ENCODE measurements at places on chromosomes 11 and 22. TPM values are rescaled to one million over a fixed set of nuclear protein-coding genes. Genes with fewer than 3 reads are reported as not detected.
A peak's percentile ranks its signal among the peaks of the same experiment; 100 is the strongest.

GRCh38 chr11:32312865-32313403 lies 122.4 kb downstream of the WT1 start:
- no peak for DNase-seq
- no peak overlapping the region for H3K4me3 ChIP-seq
- H3K27me3 ChIP-seq: peaks cover 11% of the 10 kb centered on the region
- no peaks in the 10 kb centered on the region for H3K36me3 ChIP-seq

DNA sequence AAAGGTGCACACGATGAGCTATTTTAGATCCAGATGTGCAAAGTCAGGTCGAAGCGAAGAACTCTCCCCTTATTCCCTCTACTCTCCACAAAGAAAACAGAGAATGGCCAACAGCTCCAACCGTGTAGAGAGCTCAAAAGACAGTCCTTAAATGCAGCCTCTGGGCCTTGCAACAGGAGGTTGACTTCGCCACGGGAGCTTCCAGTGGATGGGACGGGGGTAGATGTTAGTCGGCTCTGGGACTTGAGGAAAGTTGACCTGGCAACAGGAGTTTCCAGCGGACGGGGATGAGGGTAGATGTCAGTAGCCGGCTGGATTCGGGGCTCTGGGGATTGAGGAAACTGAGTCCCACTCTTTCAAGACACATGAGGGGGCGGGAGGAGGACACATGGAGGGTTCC lies 450.4 kb downstream of the BRD1 start:
- no peak for DNase-seq
- H3K27me3 ChIP-seq: peaks cover 29% of the 10 kb centered on the region
- H3K36me3 ChIP-seq: no peaks in the 10 kb centered on the region

- H3K4me3 ChIP-seq: no peak overlapping the region
- no peaks in the 10 kb centered on the region for H3K4me1 ChIP-seq
- no peak for DNase-seq
- H3K27ac ChIP-seq: no peak overlapping the region
- peaks cover 4% of the 10 kb centered on the region for H3K36me3 ChIP-seq
Observed at GRCh38 chr11:75918331-75918730, 103.3 kb downstream of the UVRAG start.

GRCh38 chr11:133716602-133717001 lies 128.7 kb downstream of the SPATA19 start:
- no peak overlapping the region for H3K27ac ChIP-seq
- H3K4me1 ChIP-seq: no peaks in the 10 kb centered on the region
- H3K4me3 ChIP-seq: no peak overlapping the region
- no peaks in the 10 kb centered on the region for H3K36me3 ChIP-seq
- H3K27me3 ChIP-seq: peaks cover 9% of the 10 kb centered on the region
- DNase-seq: no peak

DNA sequence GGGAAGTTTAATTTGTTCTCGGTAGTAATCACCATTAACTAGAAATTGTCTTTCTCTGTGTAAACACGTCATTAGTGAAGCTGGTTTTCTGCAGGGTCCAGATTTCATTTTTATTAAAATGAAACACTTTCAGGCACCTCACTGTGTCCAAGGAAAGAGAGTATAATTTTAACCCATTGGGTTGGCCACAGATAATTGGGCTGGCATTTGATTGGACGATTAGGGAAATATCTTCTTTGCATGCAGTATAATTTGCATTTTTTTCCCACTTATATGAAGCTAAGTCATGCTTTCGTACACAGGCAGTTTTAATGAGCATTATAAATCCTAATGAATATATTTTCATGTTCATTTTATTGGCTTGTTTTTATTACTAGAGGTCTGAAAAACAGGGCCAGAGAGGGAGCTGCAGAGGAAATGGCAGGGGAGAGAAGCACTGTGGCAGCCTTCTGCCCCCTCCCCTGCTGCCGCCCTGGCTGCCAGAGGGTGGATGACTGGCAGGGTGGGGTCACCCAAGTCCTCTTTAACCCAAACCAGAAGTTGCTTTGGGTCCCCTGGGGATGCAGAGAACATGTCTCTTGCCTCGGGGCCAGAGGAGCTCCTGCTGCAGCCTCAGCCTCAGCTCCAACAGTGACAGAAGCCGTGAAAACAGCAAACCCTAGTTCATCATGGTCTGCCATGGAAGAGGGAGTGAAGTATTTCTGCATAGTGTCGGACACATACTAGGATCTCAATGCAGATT lies 93.9 kb downstream of the PKNOX2 start:
- peak overlapping the region; percentile 33 for H3K27ac ChIP-seq
- no peak overlapping the region for H3K4me3 ChIP-seq
- peaks cover 18% of the 10 kb centered on the region for H3K4me1 ChIP-seq
- DNase-seq: no peak
- H3K36me3 ChIP-seq: no peaks in the 10 kb centered on the region

DNA sequence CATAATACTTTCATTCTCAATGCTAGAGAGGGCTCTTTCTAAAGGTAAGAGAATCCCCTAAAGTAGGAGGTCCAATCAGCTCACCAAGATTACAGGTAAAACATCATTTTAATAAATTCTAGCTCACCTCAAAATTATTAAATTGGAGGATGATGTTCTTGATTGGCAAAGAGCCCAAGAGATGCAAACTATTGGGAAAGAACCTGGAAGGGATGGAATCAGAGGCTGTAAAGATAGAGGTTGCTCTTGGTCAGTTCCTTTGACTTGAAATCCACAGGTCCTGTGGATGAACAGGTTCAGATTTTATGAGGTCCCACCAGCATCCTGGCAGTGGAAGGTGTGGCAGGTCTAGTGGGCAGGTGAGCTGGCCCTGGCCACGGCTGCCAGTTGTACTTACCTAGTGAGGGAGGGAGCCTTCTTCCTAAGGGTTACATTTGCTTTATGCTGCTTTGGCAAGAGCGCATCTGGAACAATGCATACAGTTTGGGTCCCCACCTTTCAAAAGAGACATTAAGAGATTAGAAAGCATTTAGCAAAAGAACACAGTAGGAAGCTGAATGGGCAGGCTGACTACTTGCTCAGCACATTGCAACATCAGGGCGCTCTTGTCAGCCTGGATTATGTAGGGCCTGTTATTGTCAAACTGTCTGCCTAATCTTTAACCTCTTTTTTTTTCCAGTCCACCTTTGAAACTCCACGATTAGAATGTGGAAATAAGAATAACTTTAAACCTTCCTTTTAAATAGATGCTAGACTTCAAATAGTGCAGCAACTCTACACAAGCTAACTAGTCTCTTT lies 97.0 kb downstream of the RDX start:
- no peaks in the 10 kb centered on the region for H3K4me1 ChIP-seq
- no peaks in the 10 kb centered on the region for H3K27me3 ChIP-seq
- no peak overlapping the region for H3K27ac ChIP-seq
- no peak for DNase-seq

GRCh38 chr11:101051677-101052076 lies 77.9 kb downstream of the PGR start:
- no peak for DNase-seq
- no peak overlapping the region for H3K4me3 ChIP-seq
- H3K4me1 ChIP-seq: no peaks in the 10 kb centered on the region
- H3K27ac ChIP-seq: no peak overlapping the region

GRCh38 chr11:114057605-114058004 lies 1.9 kb upstream of the ZBTB16 start:
- H3K4me1 ChIP-seq: peaks cover 38% of the 10 kb centered on the region
- no peaks in the 10 kb centered on the region for H3K36me3 ChIP-seq
- no peak for DNase-seq
- H3K27me3 ChIP-seq: no peaks in the 10 kb centered on the region
- H3K4me3 ChIP-seq: no peak overlapping the region
- H3K27ac ChIP-seq: no peak overlapping the region

Gene EXT2
- 35.1 TPM for total RNA-seq

Gene LAYN
- 2.2 TPM for total RNA-seq

Gene TMEM132A
- 6.7 TPM for total RNA-seq

Gene LIF
- total RNA-seq: 8.8 TPM
